ENCODE measurements at places on chromosomes 3 and 15. TPM values are rescaled to one million over a fixed set of nuclear protein-coding genes. Genes with fewer than 3 reads are reported as not detected.
A peak's percentile ranks its signal among the peaks of the same experiment; 100 is the strongest.

DNA sequence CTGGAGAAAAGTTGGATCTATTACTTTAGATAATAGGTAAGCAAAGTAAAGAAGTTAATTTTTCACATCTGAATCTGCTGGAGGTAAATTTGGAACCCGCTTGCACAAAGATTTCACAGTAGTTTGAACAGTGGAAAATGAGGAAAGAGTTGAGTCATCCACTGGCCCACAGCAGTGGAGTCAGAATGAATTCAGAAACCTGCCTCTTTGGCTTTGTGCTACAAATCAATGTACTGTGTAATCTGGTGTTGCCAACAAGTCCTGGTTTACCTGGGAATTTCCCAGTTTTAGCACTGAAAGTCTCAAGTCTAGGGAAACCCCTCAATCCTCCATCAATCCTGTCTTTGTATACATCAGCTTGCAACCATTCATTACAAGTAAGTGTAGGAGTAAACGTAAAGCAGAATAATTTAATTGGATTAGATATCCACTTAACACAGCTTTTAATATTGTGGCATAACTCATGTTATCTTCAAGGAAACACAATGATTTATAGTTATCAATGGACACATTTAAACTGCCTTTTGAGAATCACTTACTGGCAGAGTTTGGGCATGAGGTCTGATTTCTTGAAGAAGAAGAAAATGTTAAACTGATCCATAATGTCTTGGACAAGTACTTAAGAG is 100.6 kb downstream of the DCLK3 start:
- DNase-seq: no peak

DNA sequence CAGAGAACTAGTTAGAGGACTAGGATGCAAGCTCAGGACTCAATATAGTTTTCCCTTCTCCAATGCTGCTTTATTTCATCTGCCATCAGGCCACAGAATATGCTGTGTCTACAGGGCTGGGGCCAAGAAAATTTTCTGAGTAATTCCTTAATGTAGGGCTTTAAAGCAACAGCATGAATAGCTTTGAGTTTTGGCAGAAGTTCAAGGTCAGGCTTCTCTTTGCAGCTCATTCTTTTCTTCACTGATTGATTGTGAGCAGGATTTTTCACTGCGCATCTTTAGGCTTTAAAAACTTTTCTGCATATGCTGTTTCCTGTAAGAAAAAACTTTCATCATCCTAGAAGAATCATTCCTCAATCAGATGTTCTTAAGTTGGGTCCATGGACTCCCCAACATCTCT is 4.6 kb downstream of the TMEM108 start:
- DNase-seq: no peak

- no peak for DNase-seq
These were observed 373.3 kb downstream of the GAP43 start for GRCh38 chr3:115996420-115997108.

DNA sequence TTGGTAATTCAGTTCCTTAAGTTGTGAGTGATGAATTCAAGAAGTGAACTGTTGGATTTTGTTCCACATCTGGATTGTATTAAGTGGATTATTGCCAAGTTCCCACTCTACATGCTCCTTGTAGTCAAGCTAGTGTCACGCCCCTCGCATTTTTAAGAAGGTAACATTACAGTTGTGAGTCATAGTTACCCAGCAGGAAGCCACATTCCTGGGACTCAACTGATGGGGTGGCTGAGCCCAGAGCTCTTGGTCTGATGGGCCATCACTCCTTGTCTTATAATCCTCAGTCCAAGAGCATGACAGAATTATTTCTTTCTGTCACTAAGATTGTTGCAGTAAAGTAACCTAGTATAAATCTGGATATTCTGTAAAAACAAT is 102.7 kb downstream of the PTPRG start:
- DNase-seq: no peak

DNA sequence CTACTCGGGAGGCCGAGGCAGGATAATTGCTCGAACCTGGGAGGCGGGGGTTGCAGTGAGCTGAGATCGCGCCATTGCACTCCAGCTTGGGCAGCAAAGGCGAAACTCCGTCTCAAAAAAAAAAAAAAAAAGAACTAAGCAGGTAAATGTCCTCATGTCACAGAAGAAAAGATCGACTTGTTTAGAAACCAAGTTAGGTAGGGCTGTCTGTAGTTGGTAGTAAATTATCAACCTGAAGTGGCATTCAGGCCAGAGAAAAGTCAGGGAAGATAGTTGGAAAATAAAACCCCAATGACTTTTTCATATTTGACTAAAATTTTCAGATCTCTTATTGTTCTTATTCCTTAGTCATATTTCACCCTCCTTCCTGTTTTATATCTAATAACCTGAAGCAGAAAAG is 55.4 kb downstream of the ZNF609 start:
- no peak for DNase-seq

DNA sequence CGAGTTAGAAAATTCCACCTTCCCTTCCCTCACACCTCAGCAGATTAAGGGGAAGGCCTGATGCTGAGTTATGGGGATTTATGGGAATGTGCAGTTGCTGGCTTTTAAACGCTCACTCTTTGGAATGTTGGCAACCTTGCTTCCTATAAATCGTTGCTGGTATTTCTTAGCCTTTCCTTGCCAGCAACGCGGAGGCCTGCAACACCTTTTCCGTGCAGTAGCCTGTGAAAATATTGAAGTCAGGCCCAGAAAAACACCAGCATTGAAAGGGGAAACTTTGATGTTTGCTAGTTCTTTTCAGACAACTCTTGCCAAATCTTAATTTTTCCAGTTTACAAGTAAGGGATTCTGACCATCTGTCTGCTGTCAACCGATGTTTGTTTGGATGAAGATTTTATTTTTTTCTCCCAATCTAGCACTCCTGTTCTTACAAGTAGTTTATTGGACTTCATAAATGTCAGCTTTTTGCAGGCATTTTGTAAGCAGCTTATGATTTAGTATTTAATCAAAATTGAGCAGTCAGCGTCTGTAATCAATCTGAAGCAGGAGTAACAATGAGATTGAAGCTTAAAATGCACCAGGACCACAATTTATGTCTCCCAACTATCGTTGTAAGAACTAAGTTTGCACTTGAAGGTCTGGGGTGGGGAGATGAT is 251.0 kb downstream of the RPLP1 start:
- no peak for DNase-seq

- no peak for DNase-seq
These were observed 7.0 kb downstream of the C15orf39 start for GRCh38 chr15:75208501-75209288.

DNA sequence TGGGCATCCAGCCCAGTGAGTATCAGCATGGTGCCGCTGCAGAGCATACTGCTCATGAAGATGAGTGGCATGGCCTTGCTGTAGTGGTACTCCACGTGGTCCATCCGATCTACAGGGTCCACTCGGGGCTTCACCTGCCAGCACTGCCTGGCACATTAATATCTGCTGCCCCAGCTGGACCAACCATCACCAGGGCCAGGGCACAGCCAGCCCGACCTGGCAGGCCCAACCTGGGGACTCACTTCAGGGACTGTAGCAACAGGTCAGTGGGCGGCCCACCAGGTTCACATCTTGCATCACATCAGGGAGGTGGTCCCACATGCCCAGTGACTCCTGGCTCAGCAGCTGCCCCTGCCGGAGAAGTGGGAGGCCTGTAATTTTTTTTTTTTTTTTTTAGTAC is 48.1 kb downstream of the CDIN1 start:
- DNase-seq: no peak

DNA sequence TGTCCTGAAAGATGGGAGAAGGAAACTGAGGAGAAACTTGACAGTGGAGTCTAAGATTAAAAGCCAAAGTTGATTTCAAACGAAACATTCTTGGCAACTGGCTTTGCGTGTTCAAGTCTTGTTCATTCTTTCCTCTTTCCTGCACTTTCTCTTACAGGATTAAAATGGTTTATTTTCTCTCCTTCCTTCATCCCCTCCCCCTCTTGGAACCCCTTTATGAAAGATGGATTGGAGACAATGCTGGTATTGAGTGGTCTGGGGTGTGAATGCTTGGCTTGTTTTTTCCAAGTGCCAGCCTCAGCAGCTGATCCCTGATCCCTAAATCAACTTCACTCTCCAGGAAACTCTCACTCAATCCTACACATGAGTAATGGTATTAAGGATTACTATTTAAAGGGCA is 703 bp upstream of the LSAMP start:
- peak; percentile 2 for DNase-seq

- DNase-seq: no peak
These were observed 10.9 kb downstream of the ITIH3 start for GRCh38 chr3:52805270-52806039.

- no peak for DNase-seq
These were observed 2.9 kb downstream of the NCEH1 start for GRCh38 chr3:172707967-172708366.

The GPR87 gene
- total RNA-seq: not detected

The ENTPD3 gene
- not detected for total RNA-seq

The MASP1 gene
- 1.4 TPM for total RNA-seq

Data from neural crest cell (in vitro differentiated cells).